ENCODE measurements at places on chromosomes 1 and 21. TPM values are rescaled to one million over a fixed set of nuclear protein-coding genes. Genes with fewer than 3 reads are reported as not detected.

GRCh38 chr1:96340686-96341085 lies 380.9 kb upstream of the PTBP2 start:
- DNase-seq: no peak
- no peaks in the 10 kb centered on the region for H3K36me3 ChIP-seq
- no peaks in the 10 kb centered on the region for H3K27me3 ChIP-seq
- peaks cover 2% of the 10 kb centered on the region for H3K4me1 ChIP-seq
- H3K4me3 ChIP-seq: no peak overlapping the region

DNA sequence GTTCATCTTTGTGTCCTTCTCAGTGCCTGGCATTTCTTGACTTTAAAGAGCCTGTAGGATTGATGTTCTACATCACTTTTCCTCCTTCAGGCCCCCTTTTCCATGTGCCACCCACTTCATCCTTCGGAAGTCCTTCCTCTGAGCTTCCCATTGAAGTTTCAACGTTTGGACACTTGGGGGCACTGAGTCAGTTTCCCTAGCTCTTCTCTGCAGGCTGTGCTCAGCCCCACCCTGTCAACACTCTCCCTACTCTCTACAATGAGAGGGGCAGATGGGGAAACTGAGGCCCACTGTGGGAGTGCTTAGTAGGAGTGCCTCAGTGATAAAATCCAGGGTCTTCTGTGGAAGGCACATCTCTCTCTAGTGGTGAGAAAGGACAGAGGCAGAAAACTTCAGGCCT lies 11.9 kb downstream of the KCNJ10 start:
- H3K4me3 ChIP-seq: no peak overlapping the region
- H3K4me1 ChIP-seq: no peaks in the 10 kb centered on the region
- H3K36me3 ChIP-seq: no peaks in the 10 kb centered on the region
- H3K27me3 ChIP-seq: peaks cover 39% of the 10 kb centered on the region
- H3K27ac ChIP-seq: no peak overlapping the region

Gene PKP1
- total RNA-seq: not detected

Gene ALDH9A1
- total RNA-seq: 43.8 TPM

- peaks cover 10% of the 10 kb centered on the region for H3K36me3 ChIP-seq
- no peak overlapping the region for H3K27ac ChIP-seq
- H3K4me1 ChIP-seq: peaks cover 6% of the 10 kb centered on the region
- no peak overlapping the region for H3K4me3 ChIP-seq
Observed at GRCh38 chr1:59556802-59557548, 257.8 kb upstream of the HOOK1 start.

Gene GIPC2
- total RNA-seq: not detected

Gene NUAK2
- 0.80 TPM for total RNA-seq

- no peak overlapping the region for H3K27ac ChIP-seq
- H3K36me3 ChIP-seq: no peaks in the 10 kb centered on the region
- DNase-seq: no peak
- H3K4me1 ChIP-seq: no peaks in the 10 kb centered on the region
- peaks cover 19% of the 10 kb centered on the region for H3K27me3 ChIP-seq
Observed at GRCh38 chr1:19844731-19845495, 29.8 kb upstream of the RNF186 start.

Gene S100A16
- total RNA-seq: not detected

GRCh38 chr1:219927956-219928790 lies at the start of gene SLC30A10:
TSS of gene SLC30A10 (minus strand) at chr1:219928557. CDS start at chr1:219928440, 117 bp downstream.
- no peak within 1 kb of the TSS for H3K27ac ChIP-seq
- peaks cover 5% of the 10 kb centered on the region for H3K4me1 ChIP-seq
- peak within 1 kb of the TSS; percentile 74 for H3K4me3 ChIP-seq
- peak; percentile 58 for DNase-seq
- no peaks in the 10 kb centered on the region for H3K36me3 ChIP-seq
- peaks cover 51% of the 10 kb centered on the region for H3K27me3 ChIP-seq

DNA sequence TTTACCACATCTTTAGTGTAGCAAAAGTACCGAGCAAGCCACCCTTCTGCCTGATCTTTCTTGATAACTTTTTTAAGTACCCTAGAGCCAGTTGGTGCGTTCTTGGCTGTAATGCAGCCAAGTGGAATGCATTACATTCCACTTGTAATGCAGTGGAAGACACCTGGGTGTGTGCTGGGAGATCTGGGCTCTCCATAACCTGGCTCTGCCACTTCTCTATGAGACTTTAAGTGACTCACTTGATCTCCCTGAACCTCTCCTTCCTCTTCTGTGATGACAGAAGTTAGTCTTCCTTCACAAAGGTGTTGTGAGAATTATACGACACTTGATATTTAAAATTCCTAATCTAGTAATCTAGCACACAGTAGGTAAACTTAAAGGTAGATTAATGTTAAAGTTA lies 35.3 kb upstream of the NFIA start:
- H3K27ac ChIP-seq: no peak overlapping the region
- no peak for DNase-seq
- H3K36me3 ChIP-seq: no peaks in the 10 kb centered on the region
- peaks cover 4% of the 10 kb centered on the region for H3K4me1 ChIP-seq
- peaks cover 51% of the 10 kb centered on the region for H3K27me3 ChIP-seq
